ENCODE measurements at places on chromosomes 6 and 20.

- no peak for DNase-seq
These were observed 260.0 kb downstream of the NRN1 start for GRCh38 chr6:5746759-5747130.

- DNase-seq: no peak
These were observed 40.3 kb downstream of the STK35 start for GRCh38 chr20:2141600-2142575.

GRCh38 chr6:139335447-139336210, 38.8 kb downstream of the CITED2 start:
- DNase-seq: no peak

- peak; percentile 41 for DNase-seq
These were observed 167.4 kb upstream of the PCSK2 start for GRCh38 chr20:17059465-17059864.

DNA sequence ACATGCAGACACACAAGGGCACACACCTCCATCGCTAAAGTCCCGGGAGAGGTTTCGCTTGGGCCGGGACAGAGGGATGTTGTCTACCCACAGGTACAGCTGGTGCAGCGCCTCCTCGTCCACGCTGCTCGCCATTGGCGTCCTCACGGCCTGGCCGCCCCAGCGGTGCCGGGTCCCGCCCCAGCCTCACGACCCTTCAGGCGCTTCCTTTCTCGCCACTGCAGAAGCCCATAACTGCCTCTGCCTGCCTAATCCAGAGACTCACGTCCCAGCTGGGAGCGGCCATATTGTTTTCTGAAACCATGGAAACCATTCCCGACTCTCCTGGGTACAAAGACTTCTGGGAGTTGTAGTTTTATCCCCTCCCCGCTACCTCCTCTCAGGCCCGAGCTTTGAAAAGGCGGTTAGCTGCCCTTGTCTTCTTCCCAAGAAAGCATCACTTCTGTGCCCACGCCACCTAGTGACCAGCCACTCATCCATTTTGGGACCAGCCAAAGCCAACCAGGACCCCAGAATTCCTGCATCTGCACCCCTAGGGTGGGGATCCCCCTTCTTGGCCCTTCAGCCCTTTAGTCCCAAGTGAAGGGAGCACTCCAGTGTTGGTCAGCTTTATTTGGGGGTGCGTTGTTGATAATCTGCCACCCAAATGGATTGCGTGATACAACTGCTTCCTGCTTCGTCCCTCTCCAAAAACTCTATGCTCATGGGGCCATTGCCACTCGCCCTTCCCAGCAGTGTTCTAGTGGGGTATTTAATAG, at the start of gene SPEF1:
TSS of gene SPEF1 (minus strand) at position 296 of the 758 bp plus-strand sequence. CDS start at position 135, 161 bp downstream.
- DNase-seq: peak; percentile 96

DNA sequence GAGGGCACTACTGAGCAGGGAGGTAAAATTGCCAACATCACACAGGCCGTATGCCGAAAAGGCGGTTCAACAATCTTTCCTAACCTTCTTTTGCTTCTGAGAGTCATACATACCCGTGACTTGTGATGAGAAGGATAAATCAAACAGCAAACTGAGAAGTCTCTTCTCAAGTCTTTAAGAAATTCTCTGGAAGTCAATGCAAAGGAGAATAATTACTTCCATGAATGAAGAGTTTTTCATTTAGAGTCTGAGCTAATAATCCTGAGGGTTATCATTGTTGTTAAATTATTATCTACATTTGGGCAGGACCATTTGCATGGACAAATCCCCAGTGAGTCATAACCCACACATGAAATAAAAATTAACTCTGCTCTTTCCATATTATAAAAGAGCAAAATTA, 22.4 kb upstream of the ILRUN start:
- DNase-seq: no peak

GRCh38 chr6:1893470-1894130, 283.9 kb downstream of the FOXC1 start:
- no peak for DNase-seq

- DNase-seq: no peak
These were observed 112.1 kb downstream of the AFG1L start for GRCh38 chr6:108406943-108407342.

DNA sequence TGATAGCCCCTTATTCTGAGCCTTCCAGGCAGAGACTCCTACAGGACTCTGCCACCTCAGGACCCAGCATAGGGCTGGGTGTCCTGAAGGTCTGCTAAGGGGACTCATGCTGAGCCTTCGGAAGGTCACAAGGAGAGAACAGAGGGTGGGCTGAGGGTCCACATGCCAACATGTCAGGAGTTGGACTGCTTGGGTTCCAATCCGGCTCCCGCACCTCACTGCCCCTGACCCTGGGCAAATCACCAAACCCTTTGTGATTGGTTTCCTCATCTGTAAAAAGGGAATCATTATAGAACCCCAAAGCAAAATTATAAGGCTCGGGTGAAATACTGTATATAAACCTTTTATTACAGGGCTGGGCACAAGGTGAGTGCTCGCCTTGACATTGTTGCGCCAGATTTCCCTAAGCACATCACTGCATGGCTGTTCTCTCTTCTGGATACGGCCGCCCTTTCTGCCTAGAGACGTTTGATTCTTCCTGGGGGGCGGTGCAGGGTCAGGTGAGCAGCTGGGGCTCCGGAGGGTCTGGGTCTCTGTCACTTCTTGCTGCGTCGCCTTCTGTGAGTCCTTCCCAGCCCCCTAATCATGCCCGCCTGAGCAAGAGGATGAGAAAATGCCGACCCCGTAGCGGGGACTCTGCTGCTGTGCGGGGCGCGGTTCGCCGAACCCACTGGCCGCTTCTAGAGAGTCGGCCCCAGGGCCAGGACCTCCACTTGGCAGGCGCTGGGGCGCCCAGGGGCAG, 90.5 kb upstream of the EPB41L1 start:
- no peak for DNase-seq

- DNase-seq: no peak
These were observed 1.7 kb downstream of the CNKSR3 start for GRCh38 chr6:154508573-154509375.

- DNase-seq: no peak
These were observed 1.1 kb upstream of the NECAB3 start for GRCh38 chr20:33675136-33675959.

- DNase-seq: no peak
These were observed 178.7 kb upstream of the TNFAIP3 start for GRCh38 chr6:137688230-137688971.

GRCh38 chr6:68911334-68911733, 276.3 kb downstream of the ADGRB3 start:
- DNase-seq: no peak

DNA sequence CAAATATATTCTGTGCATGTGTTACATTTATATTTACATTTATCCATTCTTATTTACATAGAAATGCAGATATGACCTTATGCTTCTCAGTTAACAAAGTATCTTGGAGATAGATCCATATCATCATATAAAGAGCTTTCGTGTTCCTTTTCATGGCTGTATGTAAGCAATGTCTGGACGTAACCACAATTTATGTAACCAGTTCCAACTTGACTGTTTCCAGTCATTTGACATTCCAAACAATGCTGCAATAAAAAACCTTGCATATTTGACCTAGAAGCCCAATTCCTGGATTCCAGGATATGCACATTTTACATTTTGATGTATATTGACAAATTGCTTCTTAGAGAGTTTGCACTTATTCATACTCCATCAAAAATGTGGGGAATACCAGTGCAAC, 113.7 kb upstream of the F13A1 start:
- peak; percentile 3 for DNase-seq

- peak; percentile 13 for DNase-seq
These were observed 20.6 kb downstream of the PPP1R16B start for GRCh38 chr20:38825901-38826625.

DNA sequence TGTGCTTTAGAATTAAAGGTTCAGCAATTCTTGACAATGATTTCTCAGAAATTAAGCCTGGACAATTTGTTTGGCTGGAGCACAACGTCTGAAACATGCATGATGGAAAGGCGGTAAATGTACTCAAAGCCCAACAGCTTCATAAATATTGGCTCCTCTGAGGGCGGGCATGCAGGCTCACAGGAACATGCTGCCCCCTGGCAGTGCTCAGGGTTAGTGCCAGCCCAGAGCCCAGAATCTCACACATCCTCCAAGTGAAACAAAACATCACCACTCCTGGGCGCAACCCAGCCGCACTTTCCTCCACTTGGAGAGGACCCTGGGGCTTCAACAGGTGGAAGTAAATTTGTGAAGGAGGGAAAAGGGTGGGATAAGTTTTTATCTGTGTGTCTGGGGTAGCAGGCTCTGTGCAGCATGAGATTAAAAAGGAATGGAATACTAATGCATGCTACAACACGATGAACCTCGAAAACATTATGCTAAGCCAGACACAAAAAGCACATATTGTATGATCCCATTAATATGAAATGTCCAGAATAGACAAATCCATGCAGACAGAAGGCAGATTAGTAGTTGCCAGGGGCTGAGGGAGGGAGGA, 54.1 kb upstream of the PTPRT start:
- DNase-seq: no peak

DNA sequence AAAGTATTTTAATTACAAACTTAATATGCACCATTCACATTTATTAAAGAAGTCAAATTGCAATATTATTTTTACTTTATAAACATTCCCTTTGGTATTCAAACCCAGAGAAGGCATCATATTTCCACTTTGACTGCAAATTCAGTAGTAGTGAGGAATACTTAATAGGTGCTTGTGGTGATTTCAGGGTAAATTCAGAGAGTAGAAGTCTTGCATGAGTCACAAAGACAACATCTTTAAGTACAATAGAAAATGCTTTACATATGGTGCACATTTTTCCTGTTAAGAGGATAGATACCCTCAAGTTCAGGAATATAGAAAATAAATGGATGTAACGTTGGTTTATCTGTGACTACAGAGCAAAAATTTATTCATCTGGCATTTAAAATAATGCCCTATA, 390.2 kb downstream of the TENT5A start:
- peak; percentile 82 for DNase-seq

DNA sequence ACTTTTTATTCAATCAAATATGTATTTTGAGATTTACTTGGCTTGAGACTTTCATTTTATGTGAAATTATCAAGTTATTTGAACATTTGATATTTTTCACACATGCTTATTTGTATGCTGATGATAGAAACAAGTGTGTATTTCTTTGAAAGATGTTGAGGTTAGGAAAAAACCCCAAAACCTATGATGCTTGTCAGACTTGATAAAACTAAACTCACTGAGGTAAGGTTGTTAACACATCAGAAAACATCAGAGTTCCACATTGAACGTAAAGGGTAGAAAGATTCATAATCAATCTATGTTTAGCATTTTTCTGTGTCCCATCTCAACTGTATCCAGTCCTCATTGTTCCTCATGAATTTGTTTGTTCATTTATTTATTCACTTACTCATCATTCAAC, 12.2 kb downstream of the SF3B5 start:
- no peak for DNase-seq

GRCh38 chr6:146913842-146914488, 290.3 kb upstream of the STXBP5 start:
- DNase-seq: peak; percentile 99

GRCh38 chr6:116444092-116444491, 17.1 kb upstream of the CALHM6 start:
- DNase-seq: peak; percentile 64

- no peak for DNase-seq
These were observed 251.2 kb downstream of the GJA1 start for GRCh38 chr6:121686611-121687023.

DNA sequence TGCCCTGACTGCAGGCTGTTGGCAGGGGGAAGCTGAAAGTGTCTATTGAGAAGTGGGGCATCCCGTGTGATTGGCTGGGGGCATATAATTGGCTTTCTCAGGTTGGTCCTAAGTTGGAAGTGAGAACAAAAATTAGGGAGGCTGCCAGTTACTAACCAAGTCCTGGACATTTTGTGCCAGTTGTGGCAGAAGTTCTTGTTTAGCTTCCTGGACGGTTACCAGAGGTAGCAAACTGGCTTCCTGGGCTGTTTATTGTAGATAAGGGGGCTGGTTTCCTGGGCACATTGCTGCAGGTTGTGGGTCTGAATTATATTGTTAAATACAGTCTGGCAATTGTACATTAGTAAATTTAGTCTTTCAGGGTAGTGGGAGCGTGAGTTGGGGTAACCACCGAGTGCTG, 50.6 kb upstream of the SLC2A12 start:
- DNase-seq: no peak

DNA sequence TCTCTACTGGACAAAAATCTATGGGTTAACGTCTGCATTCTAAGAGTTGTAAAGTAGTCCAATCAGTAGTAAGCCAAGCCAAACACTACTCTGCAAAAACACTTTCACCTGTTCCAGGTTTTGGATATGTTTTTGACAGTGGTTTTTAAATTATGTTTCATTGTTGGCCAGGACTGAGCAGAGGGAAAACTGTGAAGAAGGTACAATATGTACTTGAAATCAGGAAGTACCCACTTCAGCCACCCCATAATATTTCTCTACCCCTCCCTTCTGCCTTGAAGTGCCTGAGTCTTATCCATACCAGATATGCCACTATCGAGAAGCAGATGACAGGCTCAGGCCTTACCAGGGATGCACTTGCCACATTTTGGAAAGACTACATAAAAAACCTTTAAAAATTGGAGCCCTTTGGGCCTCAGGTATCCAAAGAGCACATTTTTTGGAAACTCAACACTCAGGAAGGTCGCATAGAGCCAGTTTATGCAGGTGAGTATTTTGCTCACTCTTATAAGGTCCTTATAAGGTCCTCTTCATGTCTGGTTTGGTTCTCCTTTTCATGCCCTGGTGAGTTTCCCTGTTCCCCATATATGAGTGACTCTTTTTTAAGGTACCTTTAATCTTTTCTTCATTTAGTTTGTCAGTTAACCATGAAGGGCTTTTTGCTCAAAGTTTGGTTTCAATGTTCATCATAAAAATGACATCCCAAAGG, 859.3 kb upstream of the FLRT3 start:
- no peak for DNase-seq

DNA sequence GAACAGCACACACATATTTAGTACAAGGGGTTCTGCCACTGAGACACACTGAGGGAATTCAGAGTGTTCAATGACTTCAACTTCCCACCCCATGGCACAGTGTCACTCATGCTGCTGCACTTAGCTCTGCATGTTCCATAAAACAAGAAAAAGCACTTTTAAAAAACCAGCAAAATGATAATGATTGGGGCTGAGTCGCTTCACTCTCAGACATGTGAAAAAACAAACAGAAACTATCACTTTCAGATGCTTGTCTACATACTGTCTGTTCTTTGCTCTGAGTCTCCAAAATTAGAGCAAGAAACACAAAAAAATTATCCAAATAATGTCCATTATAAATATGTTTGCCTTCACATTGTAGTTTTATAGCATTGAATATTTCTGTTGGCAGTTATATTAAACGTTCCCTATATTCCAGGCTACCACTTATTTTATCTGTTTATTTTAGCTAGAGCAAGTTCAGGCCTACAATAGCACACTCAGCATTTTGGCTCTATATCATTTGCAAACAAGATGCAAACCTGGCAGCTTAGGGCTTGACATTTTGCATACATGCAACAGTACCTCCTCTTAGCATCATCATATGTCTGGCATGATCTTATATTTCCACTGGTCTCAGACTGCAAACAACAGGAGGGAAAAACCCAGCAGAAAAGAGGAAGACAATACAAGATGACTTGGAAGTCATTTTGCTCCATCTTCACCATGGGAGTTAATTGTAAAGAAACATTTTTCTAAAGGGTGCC, 398.8 kb downstream of the HACE1 start:
- DNase-seq: no peak

- peak; percentile 26 for DNase-seq
These were observed 297.9 kb downstream of the UTRN start for GRCh38 chr6:144582939-144583613.

Data from fibroblast of skin of scalp (primary cell).